Urothelium cell line (cell line): ENCODE measurements at places on chromosomes 16 and 17.

DNA sequence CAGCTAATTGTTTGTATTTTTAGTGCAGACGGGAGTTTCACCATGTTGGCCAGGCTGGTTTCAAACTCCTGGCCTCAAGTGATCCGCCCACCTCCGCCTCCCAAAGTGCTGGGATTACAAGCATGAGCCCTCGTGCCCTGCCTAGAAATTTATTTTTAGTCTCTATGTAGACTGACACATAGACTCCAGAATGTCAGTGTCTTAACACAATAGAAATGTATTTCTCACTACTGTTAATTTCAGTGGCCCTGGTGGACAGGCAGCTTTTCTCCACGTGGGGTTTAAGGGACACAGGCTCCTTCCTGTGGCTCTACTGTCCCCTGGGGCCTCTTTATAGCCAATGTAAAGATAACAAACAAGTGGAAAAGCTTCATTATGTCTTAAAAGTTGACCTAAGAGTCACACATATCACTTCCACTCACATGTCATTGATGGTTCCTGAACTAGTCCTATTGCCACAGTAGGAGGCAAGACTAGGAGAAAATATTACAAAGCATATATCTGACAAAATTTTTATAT, 43.8 kb downstream of the COPRS start:
- DNase-seq = no peak

- DNase-seq = no peak
Observed at GRCh38 chr17:42199416-42200011, 5.2 kb upstream of the GHDC start.

DNA sequence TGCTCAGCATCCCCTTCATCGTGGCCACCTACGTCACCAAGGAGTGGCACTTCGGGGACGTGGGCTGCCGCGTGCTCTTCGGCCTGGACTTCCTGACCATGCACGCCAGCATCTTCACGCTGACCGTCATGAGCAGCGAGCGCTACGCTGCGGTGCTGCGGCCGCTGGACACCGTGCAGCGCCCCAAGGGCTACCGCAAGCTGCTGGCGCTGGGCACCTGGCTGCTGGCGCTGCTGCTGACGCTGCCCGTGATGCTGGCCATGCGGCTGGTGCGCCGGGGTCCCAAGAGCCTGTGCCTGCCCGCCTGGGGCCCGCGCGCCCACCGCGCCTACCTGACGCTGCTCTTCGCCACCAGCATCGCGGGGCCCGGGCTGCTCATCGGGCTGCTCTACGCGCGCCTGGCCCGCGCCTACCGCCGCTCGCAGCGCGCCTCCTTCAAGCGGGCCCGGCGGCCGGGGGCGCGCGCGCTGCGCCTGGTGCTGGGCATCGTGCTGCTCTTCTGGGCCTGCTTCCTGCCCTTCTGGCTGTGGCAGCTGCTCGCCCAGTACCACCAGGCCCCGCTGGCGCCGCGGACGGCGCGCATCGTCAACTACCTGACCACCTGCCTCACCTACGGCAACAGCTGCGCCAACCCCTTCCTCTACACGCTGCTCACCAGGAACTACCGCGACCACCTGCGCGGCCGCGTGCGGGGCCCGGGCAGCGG, 3.2 kb downstream of the UTS2R start:
- no peak for DNase-seq

DNA sequence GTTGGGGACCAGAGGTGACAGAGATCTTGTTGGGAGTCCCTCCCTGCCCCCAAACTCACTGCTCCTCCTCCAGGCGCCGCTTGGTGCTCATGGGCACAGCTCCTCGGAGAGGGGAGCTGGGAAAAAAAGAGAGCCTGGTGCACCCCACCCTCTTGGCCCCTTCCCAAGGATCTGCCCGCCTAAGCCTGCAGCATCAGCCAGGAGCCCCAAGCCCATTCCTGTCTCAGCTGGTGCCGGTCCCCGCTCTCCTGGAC, 400 bp downstream of the HCFC1R1 start:
- peak; percentile 61 for DNase-seq

DNA sequence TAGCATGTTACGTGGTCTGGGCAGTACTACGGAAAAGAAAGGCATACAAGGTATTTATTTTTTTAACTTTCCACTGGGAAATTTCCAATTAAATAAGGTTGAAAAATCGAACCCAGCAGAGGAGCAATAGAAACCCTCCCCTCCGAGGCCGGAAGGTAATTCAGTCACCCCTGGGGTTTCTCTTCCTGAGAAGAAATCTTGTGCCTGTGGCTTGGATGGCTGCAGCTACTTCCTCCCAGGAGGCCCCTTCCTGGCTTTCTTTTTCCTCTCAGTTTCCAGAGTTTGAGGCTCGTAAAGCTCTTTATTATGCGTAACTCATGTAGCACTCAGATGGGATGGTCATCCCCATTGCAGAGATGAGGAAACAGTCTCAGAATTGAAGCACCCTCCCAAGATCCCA, 140.3 kb downstream of the ASIC2 start:
- no peak for DNase-seq

DNA sequence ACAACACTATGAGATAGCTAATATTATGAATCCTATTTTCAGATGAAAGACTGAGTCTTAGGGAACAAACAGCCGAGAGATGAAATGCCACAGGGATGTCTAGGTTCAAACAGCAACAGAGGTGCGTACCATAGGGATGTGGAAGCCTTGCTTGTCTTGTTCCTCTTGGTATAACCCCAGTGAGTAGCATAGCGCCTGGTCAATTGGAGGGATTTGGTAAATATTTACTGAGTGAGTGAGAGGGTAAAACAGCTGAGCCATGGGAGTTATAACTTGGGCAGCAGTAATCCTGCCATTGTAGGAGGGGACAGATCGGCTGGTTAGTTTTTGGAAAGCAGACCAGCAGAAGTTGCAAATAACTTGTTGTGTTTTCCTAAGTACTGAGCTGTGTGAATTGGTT, 80.2 kb downstream of the WWOX start:
- no peak for DNase-seq

DNA sequence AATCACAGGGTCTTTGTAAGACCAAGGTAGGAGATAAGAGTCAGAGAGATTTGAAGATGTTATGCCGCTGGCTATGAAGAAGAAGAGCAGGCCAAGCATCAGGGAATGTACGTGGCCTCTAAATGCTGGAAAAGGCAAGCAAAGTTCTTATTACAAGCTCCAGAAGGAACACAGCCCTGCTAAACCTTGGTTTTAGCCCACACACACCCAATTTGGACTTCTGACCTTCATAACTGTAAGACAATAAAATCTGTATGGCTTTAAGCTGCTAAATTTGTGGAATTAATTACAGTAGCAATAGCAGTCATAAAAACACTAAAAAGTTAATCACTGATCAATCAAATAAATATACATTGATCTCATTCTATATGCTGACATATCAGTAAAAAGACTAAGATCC, 6.0 kb downstream of the TMEM170A start:
- no peak for DNase-seq

GRCh38 chr17:51640108-51640622, 379.8 kb downstream of the UTP18 start:
- peak; percentile 46 for DNase-seq

- DNase-seq = no peak
Observed at GRCh38 chr17:7081341-7082062, 1.5 kb upstream of the CLEC10A start.

DNA sequence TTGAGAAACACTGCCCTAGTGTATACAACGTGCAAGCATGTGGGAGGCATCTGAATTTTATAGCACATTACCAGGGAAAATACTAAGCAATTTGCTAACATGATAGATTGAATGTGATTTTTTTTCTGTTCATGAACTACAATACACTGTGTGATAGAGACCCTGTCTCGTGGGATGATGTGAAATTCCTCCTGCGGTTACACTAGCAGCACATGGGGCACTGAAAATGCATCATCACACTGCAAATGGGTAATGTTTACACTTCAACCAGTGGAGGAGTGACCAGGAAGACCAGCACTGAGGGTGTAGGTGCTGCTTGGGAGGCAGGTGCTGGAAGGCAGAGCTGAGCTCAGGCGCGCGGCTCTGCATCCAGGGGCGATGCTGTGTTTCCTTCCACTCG, 28.8 kb downstream of the ORC6 start:
- DNase-seq = no peak

- DNase-seq = no peak
Observed at GRCh38 chr17:17325228-17325627, 22.1 kb downstream of the NT5M start.

DNA sequence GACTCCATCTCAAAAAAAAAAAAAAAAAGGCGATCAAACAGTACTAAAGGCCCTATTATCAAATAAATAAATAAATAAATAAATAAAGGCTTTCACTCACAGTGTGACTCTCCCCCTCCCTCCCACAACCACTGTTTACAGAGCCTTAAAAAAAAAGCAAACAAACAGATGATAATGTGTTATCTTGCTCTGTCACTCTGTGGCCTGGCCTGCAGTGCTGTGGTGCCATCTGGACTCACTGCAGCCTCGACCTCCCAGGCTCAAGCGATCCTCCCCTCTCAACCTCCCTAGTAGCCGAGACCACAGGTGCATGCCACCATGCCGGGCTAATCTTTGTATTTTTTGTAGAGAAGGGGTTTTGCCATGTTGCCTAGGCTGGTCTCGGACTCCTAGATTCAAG, 8.1 kb upstream of the NAGLU start:
- no peak for DNase-seq

- DNase-seq = peak; percentile 75
Observed at GRCh38 chr16:9159839-9160550, 68.6 kb downstream of the HAPSTR1 start.

DNA sequence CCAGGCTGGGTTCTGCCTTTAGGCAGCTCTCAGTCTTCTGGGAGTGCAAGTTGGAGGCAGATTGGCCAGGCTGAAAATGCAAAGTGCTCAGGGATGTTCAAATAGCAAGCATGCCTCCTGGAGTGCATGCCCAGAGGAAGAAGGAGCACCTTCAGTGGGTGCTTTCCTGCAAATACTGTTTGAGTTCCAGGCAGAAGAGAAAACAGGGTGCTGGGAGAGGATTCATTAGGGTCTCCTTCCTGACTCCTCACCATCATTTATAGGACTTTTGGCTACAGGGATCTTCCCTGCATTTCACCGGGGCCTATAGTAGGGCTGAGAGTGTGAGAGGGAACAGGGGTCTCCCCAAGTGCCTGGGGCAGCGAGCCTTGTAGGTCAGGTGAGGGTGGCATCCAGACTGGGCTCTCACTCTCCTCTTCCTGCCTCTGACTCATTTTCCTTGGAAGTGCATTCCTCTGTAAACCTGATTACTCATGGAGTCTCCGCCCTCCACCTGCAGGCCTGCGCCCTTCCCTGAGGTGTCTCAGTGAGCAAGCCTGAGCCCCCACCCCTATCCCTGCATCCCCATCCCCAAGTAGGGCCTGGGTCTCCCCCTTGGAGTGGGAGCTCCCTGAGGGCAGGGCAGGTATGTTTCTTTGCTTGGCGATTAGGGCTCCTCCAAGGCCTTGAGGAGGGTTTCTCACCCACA, 17.1 kb upstream of the TNS4 start:
- peak; percentile 77 for DNase-seq

GRCh38 chr16:69012906-69013305, 92.5 kb upstream of the HAS3 start:
- no peak for DNase-seq

DNA sequence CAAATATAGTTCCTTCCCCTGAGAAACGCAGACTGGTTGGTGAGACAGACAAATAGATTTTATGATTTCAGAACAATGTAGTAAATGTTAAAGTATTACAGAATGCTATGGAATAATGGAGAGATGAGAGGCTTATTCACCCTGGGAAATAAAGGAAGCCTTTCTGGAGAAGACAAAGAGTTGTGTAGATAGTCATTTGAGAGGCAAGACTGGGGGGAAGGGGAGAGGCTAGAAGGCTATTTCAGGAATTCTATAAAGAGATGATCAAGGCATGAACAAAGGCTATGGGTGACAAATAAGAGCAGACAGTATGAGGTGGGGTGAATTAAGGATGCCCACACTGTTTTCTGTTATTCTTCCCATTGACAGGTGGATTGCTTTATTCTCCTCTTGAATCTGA, 211.4 kb downstream of the GRIN2A start:
- DNase-seq = no peak

DNA sequence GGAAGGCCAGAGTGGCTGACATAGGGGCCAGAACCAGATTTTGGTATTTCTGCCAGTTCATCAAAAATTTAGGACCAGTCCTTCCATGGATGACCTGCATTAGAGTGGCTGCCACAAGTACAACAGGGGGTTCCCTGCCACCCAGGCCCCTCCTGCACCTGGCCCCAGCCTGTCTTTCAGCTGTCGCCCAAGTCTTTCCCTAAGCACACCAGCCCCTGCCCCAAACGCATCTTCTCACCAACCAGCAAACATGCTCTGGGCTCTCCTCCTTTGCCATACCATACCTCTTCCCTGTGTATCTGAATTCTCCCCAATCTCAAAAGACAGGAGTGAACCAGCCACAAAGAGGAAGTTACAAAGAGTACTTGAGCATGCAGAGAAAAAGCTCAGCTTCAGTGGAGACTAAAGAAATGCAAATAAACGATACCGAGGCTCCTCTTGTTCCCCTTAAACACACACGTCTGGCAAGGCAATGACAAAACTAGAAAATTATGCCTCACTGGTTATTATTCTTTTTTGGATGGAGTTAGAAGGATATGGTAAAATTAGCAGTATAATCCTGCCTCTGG, 130.6 kb downstream of the DYNLRB2 start:
- no peak for DNase-seq

DNA sequence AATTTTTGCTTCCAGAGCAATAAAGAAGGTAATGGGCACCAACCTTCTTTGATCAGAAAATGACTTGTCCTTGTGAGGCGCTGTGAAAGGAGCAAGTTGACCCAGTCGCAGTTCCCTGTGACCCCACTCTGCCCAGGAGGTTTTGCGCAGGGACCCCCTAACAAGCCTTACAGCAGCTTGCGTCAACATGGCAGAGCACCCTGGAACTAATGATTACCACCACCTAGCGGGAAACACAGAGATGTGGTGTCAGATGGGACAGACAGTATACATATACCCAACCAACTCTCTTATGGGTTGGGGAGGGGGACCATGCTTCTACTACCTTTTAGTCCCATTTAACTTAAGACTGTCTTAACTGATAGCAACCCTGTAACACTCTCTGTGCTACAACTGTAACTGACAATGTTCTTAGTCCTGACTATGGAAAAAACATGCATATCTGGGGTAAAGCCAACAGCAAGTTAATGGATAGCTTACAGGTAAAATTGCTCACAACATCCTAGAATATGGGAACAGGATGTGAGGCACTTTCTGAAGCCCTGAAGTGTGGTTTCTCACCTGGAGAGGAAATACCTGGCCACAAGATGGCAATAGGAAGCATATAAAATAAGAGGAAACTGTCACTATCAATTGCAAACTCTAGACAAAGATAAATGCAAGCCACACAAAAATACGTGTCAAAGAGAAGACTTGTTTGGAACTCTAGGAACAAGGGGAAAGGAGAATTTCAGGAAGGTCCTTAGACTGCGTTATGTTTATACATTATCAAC, 3.0 kb downstream of the KARS1 start:
- DNase-seq = no peak
